ENCODE measurements at places on chromosomes 16 and 17. TPM values are rescaled to one million over a fixed set of nuclear protein-coding genes. Genes with fewer than 3 reads are reported as not detected.

DNA sequence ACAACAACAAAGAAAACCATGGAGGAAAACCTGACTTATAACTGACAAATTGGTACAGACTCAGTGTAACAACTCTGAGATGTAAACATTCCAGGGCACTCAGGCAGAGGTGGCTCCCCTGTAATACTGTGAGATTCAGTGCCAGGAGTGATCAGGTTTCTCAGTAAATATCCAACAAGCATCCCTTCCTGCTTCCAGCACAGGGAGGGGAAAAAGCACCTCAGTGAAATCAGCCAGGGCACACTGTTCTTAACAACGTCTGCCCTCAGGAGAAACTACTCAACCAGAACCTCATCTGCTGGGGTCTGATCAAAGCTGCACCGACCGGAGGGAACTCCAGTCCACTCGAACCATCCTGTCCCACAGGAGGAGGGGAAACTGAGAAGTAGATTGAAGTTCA lies 52.3 kb downstream of the AMFR start:
- no peak overlapping the region for H3K4me3 ChIP-seq
- no peaks in the 10 kb centered on the region for H3K27me3 ChIP-seq
- H3K4me1 ChIP-seq: no peaks in the 10 kb centered on the region
- no peak for DNase-seq
- H3K36me3 ChIP-seq: peaks cover 26% of the 10 kb centered on the region
- no peak overlapping the region for H3K27ac ChIP-seq

GRCh38 chr17:76005263-76006149 lies 4.9 kb downstream of the CDK3 start:
- no peak overlapping the region for H3K27ac ChIP-seq
- H3K4me1 ChIP-seq: no peaks in the 10 kb centered on the region
- H3K4me3 ChIP-seq: no peak overlapping the region

- no peak for DNase-seq
- H3K27me3 ChIP-seq: no peaks in the 10 kb centered on the region
These were observed 226.4 kb upstream of the MAF start for GRCh38 chr16:79826732-79827475.

DNA sequence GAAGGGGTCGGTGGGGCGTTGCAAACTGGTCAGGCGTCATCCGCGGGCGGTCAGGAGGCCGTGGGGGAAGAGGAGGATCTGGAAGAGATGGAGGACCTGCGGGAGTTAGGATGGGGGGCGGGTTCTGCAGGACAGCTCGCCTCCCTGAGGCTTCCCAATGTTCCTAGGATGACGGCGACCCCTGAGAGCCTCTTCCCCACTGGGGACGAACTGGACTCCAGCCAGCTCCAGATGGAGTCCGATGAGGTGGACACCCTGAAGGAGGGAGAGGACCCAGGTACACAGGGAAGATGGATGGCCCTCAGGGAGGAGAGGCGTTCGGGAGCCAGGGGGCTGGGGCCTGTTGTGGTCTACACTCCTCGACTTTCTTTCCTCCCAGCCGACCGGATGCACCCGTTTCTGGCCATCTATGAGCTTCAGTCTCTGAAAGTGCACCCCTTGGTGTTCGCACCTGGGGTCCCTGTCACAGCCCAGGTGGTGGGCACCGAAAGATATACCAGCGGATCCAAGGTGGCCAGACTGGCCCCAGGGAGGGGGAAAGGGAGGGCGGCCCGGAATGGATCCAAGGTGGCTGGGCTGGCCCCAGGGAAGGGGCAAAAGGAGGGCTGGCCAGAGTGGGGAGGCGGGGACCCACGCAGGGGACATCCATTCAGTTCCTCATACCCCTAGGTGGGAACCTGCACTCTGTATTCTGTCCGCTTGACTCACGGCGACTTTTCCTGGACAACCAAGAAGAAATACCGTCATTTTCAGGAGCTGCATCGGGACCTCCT lies 839 bp downstream of the PLD2 start:
- peak overlapping the region; percentile 78 for H3K4me3 ChIP-seq
- no peaks in the 10 kb centered on the region for H3K27me3 ChIP-seq
- no peaks in the 10 kb centered on the region for H3K4me1 ChIP-seq
- H3K36me3 ChIP-seq: peaks cover 31% of the 10 kb centered on the region

DNA sequence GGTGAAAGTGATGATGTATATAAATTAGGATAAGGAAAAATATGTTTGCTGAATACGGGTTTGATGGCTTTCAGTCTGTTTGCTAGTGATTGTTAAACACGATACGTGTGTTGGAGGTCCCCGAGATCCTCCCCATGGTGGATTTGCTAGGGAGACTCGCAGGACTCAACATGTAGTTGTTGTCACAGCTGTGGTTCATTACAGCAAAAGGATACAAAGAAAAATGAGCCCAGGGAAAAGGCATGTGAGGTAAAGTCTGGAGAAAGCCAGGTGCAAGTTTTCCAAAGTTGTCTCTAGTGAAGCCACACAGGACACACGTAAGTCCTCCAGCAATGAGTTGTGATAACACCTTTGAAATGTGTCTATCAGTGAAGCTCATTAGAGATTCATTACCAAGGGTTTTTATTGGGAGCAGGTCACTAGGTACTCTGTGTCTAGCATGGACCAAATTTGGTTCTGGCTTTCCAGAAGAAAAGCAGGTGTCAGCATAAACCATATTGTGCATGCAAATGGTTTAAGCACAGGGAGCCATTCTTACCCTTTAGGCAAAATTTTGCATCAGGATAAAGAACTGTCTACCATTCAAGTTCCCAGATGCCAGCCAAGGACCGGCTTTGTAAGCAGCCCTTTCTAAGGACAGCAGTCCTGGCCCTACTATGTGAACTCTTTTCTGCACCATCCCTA lies 215.2 kb upstream of the WSCD1 start:
- H3K4me3 ChIP-seq: no peak overlapping the region
- DNase-seq: no peak
- no peaks in the 10 kb centered on the region for H3K36me3 ChIP-seq
- no peak overlapping the region for H3K27ac ChIP-seq
- no peaks in the 10 kb centered on the region for H3K4me1 ChIP-seq

GRCh38 chr16:83211711-83212110 lies 584.9 kb downstream of the CDH13 start:
- no peaks in the 10 kb centered on the region for H3K27me3 ChIP-seq
- H3K27ac ChIP-seq: no peak overlapping the region
- no peak overlapping the region for H3K4me3 ChIP-seq
- no peaks in the 10 kb centered on the region for H3K4me1 ChIP-seq
- DNase-seq: peak; percentile 58

DNA sequence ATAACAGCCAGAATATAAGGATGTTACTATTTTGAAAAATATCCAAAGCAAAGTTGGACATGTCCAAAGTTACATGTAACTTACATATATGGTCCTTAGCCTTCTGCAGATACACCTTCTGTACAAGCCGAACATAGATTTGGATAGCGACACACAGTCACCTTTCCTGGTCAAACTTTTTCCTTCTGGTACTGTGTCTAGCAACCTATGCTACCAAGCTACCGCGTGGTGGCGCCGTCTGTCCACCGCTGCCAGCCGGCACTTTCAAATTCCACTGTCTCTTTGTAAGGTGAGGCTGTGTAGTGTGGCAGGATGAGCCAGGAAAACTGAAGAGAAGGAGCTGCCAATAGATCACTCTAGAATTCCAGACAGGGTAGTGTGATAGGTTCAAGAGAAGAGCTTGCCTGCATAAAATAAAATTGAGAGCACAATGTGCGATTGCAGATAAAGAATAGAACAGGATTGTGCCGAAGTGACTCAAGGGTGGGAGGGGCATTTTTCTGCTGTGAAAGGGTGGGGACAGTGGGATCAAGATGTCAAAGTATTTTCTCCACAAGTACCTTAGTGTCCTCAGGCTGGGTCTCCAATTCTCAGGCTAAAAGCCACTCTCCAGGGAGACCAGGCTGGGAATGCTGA lies 366.9 kb downstream of the SLC39A11 start:
- H3K4me1 ChIP-seq: peaks cover 4% of the 10 kb centered on the region
- no peak overlapping the region for H3K27ac ChIP-seq
- no peaks in the 10 kb centered on the region for H3K27me3 ChIP-seq
- no peaks in the 10 kb centered on the region for H3K36me3 ChIP-seq
- no peak overlapping the region for H3K4me3 ChIP-seq

GRCh38 chr17:8949061-8949661 lies 16.3 kb downstream of the PIK3R5 start:
- no peak for DNase-seq
- no peaks in the 10 kb centered on the region for H3K4me1 ChIP-seq
- no peaks in the 10 kb centered on the region for H3K36me3 ChIP-seq
- H3K27me3 ChIP-seq: peaks cover 14% of the 10 kb centered on the region
- no peak overlapping the region for H3K4me3 ChIP-seq
- no peak overlapping the region for H3K27ac ChIP-seq

GRCh38 chr17:71464241-71464640 lies 656.6 kb upstream of the SOX9 start:
- no peak overlapping the region for H3K4me3 ChIP-seq
- DNase-seq: no peak

- H3K4me3 ChIP-seq: no peak overlapping the region
- no peaks in the 10 kb centered on the region for H3K4me1 ChIP-seq
- DNase-seq: no peak
- H3K36me3 ChIP-seq: peaks cover 92% of the 10 kb centered on the region
These were observed 15.0 kb downstream of the TOP2A start for GRCh38 chr17:40402668-40403067.

DNA sequence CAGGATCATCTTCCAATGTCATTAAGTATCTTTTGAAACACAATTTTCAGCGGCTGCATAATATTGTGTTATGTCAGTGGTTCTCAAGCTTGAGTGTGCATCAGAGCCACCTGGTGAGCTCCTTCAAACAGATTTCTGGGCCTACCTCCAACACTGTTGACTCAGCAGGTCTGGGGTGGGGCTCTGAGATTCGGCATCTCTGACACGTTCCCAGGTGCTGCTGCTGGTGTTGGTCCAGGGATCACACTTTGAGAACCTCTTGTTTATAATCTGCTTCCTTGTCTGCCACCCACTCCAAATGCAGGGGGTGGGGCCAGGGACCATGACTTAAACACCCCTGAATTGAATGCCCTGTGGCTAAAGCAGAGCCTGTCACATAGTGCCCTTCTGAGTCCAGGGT lies 73.8 kb upstream of the HNF1B start:
- H3K27ac ChIP-seq: no peak overlapping the region
- DNase-seq: peak; percentile 67
- H3K36me3 ChIP-seq: no peaks in the 10 kb centered on the region
- peaks cover 4% of the 10 kb centered on the region for H3K4me1 ChIP-seq
- H3K27me3 ChIP-seq: no peaks in the 10 kb centered on the region
- H3K4me3 ChIP-seq: no peak overlapping the region

DNA sequence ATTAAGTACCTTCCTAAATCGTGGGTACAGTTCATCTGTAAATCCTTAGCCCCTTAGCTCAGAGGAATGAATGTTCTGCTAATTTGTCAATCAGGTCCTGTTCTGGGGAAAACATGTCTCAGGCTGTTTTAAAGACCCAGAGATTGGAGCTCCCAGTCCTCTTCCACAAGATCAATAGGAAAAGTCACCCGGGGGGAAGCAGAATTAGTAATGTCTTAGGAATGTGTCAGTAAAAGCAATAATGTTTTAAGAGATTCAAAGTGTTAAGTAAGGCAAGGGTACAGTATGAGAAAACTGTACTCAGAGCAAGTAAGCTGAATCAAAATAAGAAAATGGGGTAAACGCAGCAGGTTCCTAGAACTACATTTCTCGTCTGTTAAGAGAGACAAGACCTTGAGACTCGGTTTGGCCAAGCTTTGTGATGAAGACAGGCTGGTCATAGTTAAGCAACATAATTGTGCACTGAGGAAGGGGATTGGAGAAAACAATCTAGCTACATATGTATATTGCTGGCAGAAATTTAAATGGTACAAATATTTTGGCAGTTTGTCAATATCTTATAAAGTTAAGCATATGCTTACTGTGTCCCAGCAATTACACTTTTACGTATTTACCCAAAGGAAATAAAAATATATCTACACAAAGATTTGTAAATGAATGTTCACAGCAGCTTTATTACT lies 192.9 kb upstream of the C17orf78 start:
- H3K27me3 ChIP-seq: no peaks in the 10 kb centered on the region
- no peak overlapping the region for H3K4me3 ChIP-seq
- no peak for DNase-seq
- peaks cover 61% of the 10 kb centered on the region for H3K36me3 ChIP-seq

- H3K27me3 ChIP-seq: peaks cover 13% of the 10 kb centered on the region
- H3K4me1 ChIP-seq: peaks cover 9% of the 10 kb centered on the region
- peak; percentile 39 for DNase-seq
- no peak overlapping the region for H3K4me3 ChIP-seq
- no peak overlapping the region for H3K27ac ChIP-seq
These were observed 96.5 kb downstream of the WSCD1 start for GRCh38 chr17:6166492-6167179.

GRCh38 chr17:19939993-19940721 lies 37.5 kb downstream of the AKAP10 start:
- no peak overlapping the region for H3K27ac ChIP-seq
- DNase-seq: no peak
- no peaks in the 10 kb centered on the region for H3K4me1 ChIP-seq
- H3K36me3 ChIP-seq: peaks cover 53% of the 10 kb centered on the region
- no peak overlapping the region for H3K4me3 ChIP-seq
- no peaks in the 10 kb centered on the region for H3K27me3 ChIP-seq

The RASD1 gene
- 6.2 TPM for total RNA-seq

The MFAP4 gene
- total RNA-seq: 29.1 TPM

The CDH3 gene
- total RNA-seq: 88.1 TPM

The SECTM1 gene
- total RNA-seq: not detected

The TPSB2 gene
- not detected for total RNA-seq

All from endodermal cell (in vitro differentiated cells).